WTC11 (cell line): ENCODE measurements at places on chromosomes 2 and 18.
A peak's percentile ranks its signal among the peaks of the same experiment; 100 is the strongest.

- no peak for DNase-seq
Observed at GRCh38 chr2:6927186-6927585, 10.0 kb downstream of the RNF144A start.

DNA sequence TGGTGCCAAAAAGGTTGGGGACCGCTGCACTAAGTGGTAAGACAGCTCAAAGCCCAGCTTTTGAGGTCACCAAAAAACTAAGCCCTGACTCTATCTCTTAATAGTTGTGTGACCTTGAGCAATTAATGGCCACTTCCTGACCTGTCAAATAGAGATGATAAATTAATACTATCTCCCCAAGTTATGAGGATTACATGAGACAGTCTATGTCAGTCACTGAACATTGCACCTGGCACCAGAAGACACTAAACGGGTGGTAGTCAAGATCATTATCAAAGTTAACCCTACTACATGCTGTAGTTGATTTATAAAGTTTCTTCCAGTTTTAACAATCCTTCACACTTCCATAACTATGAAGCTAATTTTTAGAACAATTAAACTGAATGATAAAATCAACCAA lies 36.5 kb downstream of the STPG4 start:
- no peak for DNase-seq

DNA sequence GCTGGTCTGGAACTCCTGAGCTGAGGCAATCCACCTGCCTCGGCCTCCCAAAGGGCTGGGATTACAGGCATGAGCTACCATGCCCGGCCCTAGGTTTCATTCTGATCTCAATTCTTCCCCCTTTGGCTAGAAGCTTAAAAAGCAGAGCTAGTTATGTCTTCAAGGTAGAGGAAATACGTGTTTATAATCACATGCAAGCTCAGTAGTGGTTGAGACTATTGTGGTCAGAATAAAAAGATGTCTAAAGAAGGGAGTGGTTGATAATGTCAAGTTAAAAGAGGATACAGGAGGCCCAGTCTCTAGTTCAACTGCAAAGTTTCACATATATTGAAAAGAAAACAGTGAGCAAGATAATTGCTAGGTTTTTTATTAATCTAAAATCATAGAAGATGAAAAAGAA lies 807.8 kb upstream of the ACVR2A start:
- DNase-seq, result no peak

DNA sequence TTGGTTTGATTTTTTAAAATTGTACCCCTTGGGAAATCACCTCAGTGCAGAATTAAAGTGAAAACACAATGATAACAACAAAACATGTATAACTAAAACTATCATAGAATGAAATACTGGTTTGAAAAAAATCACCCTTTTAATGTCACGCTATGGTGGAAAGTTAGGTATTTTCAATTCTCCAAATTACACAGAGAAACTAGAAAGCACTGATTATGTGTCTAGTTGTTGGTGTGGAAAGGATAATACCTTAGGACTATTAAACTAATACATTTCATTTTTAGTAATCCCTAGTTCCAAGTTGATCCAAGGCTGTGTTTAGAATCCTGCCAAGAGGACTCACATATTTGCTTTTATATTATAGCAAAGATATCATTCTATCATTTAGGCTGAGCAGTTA lies 71.2 kb downstream of the NUP35 start:
- DNase-seq, result no peak

GRCh38 chr2:207260947-207261346 lies 95.2 kb upstream of the KLF7 start:
- DNase-seq, result no peak

- DNase-seq, result no peak
Observed at GRCh38 chr2:88345842-88346241, 106.7 kb downstream of the FOXI3 start.

DNA sequence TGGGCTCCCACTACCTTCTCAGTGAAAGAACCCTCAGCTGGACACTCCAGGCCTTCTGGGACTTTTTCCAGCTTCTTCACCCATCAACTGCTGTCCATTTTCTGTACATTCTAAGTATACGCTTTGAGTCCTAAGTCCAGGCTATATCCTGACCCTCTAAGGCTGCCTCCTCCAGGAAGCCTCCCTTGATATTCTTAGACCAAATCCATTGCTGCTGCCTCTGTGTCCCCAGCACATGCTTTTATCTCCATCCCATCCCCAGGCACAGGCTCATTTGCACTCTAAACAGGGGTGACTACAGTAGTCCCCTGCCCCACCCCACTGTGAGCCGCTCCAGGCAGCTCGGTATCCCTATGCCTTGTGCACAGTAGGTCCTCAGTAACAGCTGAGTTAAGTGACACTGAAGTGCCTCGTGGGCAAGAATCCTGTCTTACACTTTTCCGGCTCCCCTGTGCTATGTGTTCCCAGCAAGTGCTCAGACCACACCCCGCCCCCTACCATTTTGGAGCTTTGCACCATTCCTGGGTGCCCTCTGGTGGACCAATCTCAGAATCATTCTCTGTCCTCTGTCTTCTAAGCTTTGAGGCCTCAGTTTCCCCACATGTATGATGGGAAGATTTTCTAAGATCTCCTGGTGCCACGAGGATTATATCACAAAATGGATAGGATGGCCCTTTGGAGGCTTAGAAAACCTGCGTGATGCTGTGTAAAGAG lies 34.9 kb downstream of the EMX1 start:
- no peak for DNase-seq

DNA sequence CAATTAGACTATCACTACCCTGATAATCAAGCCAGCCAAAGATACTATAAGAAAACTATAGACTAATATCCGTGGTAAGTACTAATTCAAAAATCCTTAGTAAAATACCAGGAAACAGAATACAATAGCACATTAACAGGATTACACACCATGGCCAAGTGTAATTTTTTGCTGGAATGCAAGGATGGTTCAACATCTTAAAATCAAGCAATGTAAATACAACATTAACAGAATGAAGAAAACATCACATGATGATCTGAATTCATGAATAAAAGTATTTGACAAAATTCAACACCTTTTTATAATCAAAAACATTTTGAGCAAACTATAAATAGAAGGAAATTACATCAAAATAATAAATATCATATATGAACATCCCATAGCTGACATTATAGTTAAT lies 350.7 kb upstream of the LRRTM1 start:
- DNase-seq, result no peak

DNA sequence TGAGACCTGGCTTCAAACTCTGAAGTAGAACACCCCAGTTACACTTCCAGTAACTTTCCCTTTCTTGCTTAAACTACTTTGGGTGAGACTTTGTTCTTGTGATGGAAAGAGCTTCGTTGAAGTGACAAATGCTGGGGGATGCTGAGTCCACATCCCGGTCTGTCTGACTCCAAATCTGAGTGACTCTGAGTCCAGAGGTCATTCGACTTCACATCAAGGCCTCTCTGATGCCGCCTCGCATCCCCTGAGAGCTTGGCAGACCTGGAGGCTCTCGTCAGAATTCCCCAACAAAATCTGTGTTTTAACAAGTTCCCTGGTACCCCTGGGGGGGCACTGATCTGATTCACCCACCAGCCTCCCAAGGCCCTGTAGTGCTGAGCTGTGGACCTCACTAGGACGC lies 31.6 kb upstream of the ROCK2 start:
- no peak for DNase-seq

DNA sequence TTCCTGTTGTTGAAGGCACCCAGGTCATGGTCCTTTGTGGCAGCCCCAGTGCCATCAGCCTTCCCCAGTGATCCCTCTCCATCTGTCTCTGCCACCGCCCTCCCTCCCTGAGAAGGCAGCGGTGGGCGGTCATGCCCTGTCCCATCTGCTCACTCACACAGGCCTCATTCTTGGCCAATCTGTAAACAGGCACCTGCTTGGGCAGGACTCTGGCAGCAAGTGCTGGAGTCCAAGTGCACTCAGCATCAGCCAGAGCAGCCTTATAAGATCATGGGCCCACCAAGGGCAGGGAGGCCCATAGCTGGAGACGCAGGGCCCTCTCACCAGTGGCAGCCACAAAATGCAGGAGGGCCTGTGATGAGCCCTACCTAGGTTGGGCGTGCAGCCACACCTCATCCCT lies 140.9 kb downstream of the TWIST2 start:
- no peak for DNase-seq

- DNase-seq, result peak; percentile 68
Observed at GRCh38 chr2:148876595-148877402, 1.8 kb downstream of the KIF5C start.

DNA sequence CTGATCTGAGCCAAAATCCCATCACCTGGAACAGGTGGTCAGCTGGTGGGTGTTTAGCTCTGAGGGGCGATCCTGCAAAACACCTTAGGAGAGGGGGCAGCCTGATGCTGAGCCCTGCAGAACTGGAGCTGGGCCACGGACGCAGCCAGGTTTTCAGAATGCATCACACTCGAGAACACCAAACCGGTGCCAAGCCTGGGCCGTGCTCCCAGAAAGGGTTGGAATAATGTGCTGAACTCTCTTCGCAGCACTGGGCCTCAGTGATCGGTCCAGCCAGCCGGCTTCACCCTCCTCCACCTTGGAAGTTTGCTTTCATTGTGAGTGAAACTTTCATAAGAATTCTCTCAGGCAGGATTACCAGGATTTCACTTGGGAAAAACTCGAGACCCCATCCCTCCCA lies 56.5 kb upstream of the TTC39C start:
- no peak for DNase-seq

- no peak for DNase-seq
Observed at GRCh38 chr2:113376913-113377445, 60.5 kb upstream of the ZNG1B start.

DNA sequence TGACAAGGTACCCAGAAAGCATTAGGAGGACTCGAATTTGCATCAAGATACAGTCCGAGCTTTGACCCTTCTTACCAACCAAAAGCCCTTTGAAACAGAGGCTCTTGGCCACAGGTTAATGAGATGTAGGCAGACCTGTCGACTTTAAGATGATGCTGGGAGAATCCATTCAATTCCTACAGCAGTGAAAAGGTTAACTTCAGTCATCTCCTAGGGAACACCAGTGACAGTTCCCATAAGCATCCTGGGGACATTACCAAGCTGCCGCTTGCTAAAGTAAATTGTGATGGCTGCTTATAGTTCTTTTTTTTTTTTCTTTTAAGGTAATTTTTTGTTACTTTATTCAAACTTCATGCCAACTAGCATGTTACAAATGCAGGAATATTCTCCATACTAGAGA lies 379.3 kb downstream of the SOX11 start:
- no peak for DNase-seq

DNA sequence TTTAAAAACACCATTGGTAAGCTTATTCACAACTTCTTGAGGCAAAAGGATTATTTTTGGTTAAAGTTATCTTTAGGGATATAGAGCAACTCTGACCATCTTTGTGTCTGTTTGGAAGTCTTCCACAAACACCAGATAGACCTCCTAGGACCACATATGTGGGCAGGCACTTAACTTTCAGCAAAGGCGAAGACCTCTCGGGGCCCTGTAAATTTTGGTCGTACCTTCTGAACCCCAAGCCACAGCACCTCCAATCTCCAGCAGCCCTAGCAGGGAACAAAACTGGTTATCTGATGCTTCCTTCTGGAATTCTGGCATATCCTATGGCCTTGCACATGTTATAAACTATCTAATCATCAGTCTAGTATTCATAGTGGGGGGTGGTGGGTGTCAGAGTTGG lies 114.8 kb downstream of the MBD5 start:
- DNase-seq, result no peak

GRCh38 chr2:12716032-12716281 lies 779 bp upstream of the TRIB2 start:
- DNase-seq, result peak; percentile 68

- DNase-seq, result no peak
Observed at GRCh38 chr18:25001803-25002202, 350.2 kb downstream of the ZNF521 start.

GRCh38 chr2:149692961-149693396 lies 105.4 kb upstream of the MMADHC start:
- no peak for DNase-seq

DNA sequence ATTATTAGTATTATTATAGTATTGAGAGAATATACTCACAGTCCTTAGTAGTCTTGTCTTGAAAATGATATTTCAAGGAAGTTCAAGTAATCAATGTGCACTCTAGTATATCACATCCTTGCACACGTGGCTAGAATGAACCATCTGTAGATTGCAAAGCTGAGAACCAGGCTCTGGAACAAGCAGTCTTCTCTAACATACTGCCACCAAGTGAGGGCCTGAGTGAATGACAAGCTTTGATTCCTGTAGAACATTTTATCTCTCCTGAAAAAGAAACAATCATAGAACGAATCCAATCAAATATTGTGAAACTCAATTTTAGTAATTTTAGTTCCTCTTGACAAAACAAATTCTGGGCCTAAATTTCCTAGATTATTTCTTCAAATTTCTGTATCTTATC lies 55.3 kb upstream of the SULT1C3 start:
- no peak for DNase-seq
